KG1 (cell line): ENCODE measurements at places on chromosomes 7 and 10.

DNA sequence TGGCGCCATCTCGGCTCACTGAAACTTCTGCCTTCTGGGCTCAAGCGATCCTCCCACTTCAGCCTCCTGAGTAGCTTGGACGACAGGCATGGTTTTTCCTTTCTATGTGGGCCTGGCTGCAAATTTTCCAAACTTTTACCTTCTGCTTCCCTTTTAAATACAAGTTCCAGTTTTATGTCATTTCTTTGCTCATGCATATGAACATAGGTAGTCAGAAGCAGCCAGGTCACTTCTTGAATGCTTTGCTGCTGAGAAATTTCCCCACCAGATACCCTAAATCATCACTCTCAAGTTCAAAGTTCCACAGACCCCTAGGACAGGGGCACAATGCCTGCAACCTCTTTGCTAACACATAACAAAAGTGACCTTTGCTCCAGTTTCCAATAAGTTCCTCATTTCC, 21.6 kb upstream of the RPEL1 start:
- no peak for DNase-seq

DNA sequence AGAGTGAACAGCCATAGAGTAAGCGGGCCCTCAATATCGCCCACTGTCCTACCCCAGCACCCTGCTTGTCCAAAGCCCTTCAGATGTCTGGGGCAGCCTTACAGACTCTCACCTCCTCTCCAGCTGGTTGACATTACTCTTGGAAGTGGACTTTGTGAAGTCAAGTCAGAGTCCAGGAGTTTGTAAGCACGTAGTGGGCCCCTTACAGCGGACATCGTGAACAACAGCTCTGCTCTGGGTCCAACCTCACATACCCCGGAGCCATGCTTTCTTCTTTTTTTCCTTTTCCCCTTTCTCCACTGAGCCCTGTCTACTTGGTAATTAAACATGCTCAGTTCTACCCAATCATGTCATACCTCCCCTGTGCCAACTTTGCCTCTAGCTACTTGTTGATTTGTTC, 17.5 kb downstream of the HNRNPF start:
- no peak for DNase-seq

- DNase-seq, result no peak
These were observed at the start of gene FOXI2 for GRCh38 chr10:127736915-127737562. TSS of gene FOXI2 (plus strand) at chr10:127737185. CDS start at chr10:127737274, 89 bp downstream.

DNA sequence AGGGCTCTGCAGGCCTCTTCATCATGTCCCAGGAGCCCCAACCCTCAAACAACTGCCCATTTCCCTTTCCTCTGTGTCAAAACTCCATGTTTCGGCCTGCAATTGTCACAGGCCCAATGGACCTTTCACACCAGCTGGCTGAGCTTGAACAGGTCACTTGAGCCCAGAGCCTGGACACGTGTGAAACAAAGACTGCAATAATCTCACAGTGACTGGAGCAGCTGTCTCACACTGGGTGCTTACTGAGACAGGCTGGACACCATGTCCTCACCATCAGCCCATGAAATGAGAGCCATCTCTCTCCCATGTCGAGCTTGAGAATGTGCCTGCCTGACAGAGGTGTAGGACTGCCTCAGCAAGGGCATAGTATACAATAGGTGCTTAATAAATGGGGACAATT, 19.5 kb upstream of the EIF5AL1 start:
- DNase-seq, result no peak

DNA sequence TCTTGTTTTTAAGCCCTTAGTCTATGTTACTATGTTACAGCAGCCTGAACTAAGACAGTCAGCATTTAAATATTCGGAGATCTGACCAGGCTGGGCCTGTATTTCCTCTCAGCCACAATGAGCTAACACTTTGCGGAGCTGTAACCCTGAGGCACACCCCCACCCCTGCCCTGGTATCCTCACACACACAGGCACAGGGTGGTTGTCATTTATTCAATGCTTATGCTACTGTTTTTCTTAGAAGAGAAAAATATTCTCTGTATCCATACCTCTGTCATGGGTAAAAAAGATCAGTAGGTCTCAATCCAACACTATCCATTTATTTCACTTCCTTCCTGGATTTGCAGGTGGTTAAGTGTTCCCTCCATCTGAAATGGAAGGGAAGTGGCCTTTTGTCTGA, 80.3 kb upstream of the TRIL start:
- DNase-seq, result no peak

- DNase-seq, result no peak
These were observed 77.4 kb downstream of the WDR37 start for GRCh38 chr10:1133495-1134045.

GRCh38 chr7:131364767-131365344, 37.2 kb downstream of the MKLN1 start:
- no peak for DNase-seq

DNA sequence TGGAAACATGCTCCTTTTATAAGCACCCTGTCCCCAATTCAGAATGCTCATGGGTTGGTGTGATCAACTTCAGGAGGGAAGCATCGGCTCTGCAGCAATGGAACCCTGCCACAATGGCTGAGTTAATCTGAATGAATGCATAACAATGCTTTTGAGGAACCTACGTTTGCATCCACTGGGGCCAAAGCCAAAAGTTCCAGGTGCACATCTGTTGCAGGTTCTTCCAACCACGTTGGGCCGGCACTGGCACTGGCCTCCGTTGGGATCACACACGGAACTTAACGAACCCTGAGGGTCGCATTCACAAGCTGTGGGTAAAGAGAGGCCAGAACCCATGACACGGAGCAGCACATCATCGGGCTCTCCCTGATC, 43.4 kb downstream of the LAMB1 start:
- no peak for DNase-seq

- no peak for DNase-seq
These were observed at the start of gene IGF2BP3 for GRCh38 chr7:23470330-23471105. TSS of gene IGF2BP3 (minus strand) at chr7:23470491. CDS start at chr7:23470110, 381 bp downstream.

DNA sequence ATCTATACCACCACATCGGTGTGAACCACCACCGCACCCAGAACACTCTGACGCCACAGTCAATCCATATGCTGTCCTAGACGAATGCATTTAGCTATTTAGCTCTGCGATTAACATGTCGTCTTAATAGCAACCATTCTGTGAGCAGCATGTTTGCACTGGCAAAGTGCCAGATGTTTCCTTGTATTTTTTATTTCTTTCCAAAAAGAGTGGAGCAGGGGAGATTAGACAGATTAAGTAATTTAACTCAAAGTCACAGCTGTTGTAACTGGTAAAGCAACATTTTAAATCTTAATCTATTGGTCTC, 57.0 kb upstream of the ARL4A start:
- no peak for DNase-seq
